ENCODE measurements at places on chromosomes 16 and 17.

DNA sequence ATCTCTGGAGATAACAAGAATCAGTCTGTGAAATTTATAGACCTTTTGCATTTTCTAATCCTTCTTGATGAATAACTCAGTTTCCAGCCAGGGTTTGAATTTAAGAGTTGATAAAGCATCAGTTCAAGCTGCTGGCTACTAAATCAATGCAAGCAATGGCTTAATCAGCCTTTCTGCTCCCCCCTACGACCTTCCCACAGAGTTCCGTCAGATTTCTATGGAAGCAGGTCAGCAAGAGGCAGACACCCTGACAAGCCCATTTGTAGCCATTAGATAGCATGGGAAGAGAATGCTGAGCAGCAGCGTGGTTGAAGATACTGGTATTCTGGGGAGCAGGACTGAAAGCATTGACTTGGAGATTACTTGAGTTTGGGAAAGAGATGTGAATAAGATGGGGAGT lies 868.1 kb downstream of the KCNJ2 start:
- DNase-seq, result no peak

DNA sequence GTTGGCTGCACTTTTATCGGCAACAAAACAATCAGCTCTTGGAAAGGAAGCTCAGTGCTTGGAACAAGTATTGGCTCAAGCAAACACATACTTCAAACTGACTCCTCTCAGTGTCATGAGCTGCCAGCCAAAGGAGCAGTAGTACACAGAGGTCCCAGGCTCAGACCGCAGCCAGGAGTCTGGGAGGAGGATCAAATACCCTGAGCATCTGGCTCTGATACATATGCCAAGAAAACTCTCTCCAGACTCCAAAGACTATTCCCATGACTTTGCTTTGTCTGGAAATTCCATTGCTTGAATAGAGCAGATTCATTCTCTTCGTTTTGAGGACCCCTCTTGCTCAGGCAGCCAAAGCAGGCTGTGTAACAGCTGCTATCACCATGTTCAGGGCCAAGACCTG lies 501.6 kb upstream of the PSMD7 start:
- DNase-seq, result no peak

DNA sequence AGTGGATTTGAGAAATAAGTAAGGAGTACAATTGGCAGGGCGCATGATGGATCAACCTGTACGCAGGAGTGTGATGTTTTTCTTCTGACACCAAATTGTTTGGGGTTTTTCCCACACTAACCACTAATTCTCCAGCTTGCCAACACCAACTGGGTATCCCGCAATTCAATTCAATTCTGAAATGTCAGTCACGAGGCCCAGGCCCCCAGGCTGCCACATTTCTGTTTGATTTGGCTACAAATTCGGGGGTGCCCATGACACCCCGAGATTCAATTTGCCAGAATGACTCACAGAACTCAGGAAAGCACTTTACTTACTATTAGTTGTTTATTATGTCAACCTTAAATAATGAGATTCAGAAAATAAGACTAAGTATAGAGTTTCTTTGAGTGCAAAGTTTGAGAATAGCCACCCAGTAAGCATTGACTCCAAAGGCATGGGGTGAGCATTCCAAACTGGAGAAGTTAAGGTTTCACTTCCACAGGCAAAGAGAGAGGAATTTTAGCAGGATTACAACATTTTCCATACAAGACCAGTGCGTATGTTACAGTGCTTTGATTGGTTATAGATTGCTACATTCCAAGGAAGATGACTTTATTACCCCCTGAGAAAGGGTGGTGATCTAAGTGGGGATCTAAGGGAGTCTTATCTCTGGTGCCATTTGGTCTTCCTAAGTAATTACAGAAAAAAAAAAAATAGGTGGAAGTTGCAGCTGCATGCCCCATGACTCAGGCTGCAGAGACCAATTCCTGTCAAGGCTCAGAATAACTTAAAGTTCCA lies 11.5 kb downstream of the SLC46A1 start:
- no peak for DNase-seq

- DNase-seq, result no peak
Measured at GRCh38 chr17:58527306-58527705, 12.9 kb upstream of the MTMR4 start.

DNA sequence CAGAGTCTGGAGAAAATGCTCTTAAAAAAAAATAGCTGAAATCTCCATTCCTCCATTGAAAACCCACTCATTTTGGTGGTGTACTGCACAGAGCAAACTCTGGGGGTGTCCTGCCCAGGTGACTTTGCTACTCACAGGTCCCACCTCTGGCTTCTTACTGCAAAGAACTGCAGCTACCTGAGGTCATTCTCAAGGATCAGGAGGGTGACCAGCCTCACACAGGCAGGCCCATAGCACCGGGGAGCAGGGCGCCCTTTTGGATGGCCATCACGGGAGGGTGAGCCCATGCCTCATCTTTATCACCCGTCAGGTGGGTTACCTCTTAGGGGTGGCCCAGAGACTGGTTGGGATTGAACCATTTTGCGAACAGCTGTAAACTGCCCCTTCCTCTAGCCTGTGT lies 32.6 kb upstream of the BRD7 start:
- no peak for DNase-seq

DNA sequence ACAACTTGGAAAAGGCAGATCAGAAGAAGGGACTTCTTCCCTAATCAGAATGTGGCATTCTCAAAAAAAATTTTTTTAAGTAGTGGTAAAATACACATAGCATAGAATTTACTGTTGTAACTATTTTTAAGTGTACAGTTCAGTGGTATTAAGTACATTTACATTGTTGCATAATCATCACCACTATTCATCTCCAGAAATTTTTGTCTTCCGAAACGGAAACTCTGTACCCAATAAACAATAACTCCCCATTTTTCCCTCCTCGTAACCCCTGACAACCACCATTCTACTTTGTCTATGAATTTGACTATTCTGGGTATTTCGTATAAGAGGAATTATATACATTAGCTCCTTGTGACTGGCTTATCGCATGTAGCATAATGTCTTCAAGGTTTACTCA lies 18.9 kb downstream of the METTL9 start:
- no peak for DNase-seq

DNA sequence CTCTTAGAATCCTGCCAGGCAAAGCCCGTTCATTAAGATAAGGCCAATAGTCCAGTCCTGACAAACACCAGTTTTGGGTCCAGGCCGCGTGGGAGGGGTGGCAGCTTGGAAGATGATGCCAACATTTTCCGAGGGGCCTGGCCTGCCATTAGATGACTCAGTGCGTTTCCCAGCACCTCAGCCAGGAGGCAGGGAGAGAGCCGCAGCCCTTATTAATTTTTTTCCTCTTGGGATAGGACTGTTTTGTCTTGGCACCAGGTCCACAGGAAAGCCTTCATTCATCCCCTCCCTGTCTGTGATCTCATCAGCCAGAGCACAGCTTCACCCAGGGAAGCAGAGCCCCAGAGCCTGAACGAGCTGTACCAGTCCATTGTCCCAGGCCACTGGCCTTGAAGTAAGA lies 4.7 kb upstream of the NDEL1 start:
- DNase-seq, result no peak

- DNase-seq, result no peak
Measured at GRCh38 chr16:48862087-48862532, 252.1 kb upstream of the N4BP1 start.

DNA sequence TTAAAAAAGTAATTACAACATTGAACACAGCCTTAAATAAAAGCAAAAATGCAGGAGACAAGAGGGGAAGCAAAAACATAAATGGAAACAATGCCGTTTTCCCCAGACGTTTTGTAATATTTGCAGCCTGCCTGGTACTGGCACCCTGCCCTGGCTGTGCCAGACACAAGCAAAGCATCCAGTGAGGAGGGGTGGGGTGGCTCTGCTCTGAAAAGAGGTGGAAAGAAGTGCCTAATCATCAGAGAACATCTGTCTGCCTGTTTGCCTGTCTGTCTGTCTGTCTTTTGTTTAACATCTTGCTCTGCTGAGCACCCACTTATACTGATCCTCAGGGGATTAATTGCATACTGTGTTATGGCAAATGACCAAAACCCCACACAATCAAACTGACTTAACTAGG lies 62.7 kb downstream of the C16orf82 start:
- DNase-seq, result no peak

GRCh38 chr17:78879635-78880186 lies 23.3 kb downstream of the CEP295NL start:
- no peak for DNase-seq

- DNase-seq, result no peak
Measured at GRCh38 chr16:67432506-67432890, 1.6 kb downstream of the HSD11B2 start.

- DNase-seq, result no peak
Measured at GRCh38 chr16:85190572-85190971, 78.3 kb upstream of the CIBAR2 start.

DNA sequence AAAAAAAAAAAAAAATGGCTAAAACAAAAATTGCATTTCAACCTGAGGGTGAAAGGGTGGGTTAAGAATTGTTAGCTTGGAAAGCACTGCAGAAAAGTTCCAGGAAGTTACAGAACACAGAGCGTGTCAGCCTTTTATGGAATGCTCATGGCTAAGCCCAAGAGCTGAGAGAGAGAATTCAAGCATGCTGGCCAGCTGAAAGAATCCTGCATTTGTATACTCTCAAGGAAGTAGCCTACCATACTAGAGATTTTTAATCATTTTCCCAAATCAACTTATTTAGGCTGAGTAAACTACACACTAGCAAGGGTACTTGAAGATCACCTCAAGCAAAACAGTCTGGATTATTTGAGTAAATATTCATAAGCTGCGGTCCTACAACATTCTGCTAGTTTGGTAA lies 153.9 kb downstream of the KCNJ2 start:
- no peak for DNase-seq

DNA sequence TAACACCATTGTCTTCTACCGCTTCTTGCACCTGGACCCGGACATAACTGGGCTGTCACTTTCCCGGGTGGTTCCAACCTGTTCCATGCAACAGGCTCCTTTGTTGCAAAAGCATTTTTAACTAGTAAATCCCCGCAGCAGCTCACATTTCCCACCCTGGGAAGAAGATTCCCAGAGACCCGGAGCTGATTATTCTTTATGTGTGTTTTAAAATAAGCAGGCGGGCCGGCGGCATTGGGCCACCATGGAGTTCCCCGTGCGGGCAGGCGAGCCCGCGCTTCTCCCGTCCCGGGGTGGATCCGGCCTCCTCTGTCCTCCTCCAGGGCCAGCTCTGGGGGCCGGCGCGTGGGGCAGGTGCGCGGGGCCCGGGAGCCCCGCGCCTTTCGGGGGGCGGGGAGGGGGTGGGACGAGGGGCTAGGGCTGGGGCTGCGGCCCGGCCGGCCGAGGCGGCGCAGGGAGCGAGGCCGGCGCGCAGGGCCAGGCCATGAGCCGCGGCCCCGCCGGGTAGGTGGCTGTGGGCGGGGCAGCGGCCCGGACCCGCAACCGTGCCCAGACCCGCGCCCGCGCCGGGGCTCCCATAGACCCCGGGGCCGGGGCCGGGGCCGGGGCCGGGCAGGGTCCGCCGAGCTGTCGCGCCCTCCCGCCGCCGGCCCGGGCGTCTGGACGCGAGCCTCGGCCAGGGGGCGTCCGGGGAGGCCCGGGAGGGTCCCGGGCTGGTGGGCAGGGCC lies 1.7 kb downstream of the CRAMP1 start:
- DNase-seq, result no peak

DNA sequence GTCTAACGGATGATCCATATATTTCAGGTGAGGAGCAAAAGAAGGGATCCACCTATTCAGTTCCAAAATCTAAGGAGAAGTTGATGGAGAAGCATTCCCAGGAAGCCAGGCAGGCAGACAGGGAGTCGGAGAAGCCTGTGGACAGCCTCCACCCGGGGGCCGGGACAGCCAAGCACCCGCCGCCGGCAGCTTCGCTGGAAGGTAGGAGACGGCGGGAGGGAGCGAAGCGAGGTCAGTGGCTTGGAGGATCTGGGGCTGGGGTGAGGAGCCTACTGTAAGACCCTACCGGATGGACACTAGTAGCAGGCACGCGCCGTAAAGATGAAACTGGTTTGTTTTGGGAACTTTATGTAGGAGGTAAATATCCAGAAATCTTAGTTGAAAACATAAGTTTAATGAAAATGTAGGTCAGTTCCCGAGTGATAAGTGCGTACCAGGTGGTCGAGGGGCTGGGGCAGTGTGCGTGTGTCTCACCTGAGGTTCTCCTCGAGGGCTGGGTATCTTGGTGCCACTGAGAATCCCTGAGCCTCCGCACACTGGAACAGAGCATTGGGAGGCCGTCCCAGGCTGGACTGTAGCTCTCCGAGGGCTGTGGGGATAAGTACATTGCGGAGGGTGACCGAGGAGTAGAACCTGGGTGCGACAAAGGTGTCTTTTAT lies 714 bp downstream of the SPATA33 start:
- no peak for DNase-seq

- DNase-seq, result no peak
Measured at GRCh38 chr16:49937886-49938285, 82.0 kb upstream of the ZNF423 start.

DNA sequence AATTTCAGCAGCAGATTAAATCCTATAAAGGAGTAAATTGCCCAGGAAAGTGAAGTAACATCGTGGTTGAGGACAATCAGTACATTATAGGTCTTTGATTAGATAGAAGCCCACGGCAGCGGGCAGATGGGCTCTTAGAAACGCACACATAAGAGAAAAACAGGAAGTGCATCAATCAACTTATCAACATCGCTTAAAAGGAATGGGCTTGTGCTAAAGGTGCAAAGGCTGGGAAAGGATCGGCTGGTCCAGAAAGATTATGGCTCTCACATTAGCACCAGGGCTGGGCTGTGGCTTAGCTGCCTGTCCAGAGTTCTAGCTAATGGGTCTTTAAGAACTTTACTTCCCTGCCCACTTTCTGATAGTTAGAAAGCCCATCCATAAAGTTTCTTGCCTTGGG lies 292.0 kb upstream of the TNRC6C start:
- no peak for DNase-seq
